ENCODE measurements at places on chromosomes 16 and 17.

DNA sequence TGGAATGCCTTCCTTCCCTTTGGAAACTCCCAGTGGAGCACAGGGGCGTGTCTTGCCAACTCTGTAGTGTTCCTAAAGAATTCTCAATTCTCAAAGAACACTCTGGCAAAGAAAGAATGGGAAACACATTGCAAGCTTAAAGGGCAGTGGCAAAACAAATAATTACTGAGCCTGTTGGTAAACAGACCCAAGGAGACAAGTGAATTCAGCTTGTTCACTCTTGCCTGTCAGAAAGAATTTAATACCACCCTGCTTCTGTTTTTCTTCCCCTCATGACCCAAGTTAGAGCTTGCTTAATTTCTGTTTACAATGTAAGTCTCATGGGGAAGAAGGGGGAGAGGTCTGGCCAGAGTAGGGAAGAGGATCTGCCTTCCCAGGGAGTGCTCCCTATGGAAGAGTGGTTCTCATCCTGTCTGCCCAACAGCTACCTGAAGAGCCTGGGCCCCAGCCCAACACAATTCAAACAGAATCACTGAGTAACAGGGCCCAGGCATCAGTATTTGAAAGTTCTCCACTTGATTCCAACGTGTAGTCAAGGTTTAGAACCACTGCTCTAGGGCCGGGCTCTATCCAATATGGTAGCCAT lies 386.0 kb downstream of the SLC39A11 start:
- no peak for DNase-seq

- DNase-seq: no peak
These were observed 101.6 kb downstream of the SKAP1 start for GRCh38 chr17:48328457-48328856.

GRCh38 chr17:72270273-72270924 lies 149.6 kb downstream of the SOX9 start:
- DNase-seq: no peak

GRCh38 chr16:46949241-46949892 lies 24.1 kb downstream of the DNAJA2 start:
- no peak for DNase-seq

Data from H4 (cell line).